ENCODE measurements at places on chromosomes 12 and 14.

DNA sequence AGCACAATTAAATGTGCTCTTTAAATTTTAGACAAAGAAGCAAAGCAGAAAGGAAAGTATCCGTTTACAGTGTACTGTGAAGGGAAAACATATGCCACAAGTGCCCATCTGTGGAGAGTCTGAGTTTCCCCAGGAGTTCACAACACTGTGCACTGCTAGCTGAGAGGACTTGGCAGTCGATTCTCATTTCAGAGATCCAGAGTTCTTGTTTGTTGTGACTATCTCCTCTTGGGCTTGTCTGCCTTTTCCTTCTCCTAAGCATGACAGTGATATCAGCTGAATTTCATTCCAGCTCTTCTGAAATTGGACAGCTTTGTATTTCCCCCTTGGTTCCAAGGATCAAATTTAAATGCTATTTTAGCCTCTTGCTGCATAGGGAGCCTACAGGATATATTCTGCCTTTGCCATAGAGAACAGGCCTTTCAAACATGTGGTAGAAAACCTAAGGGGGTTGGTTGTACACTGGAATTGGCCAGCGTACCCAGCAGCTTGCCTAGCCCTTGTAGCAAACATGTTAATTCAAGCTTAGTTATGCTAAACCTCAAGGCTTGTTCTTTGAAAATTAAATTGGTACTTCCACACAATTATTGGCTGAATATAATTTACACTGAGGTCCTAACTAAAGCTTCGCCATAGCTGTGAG is 259.2 kb upstream of the NOVA1 start:
- DNase-seq: no peak

DNA sequence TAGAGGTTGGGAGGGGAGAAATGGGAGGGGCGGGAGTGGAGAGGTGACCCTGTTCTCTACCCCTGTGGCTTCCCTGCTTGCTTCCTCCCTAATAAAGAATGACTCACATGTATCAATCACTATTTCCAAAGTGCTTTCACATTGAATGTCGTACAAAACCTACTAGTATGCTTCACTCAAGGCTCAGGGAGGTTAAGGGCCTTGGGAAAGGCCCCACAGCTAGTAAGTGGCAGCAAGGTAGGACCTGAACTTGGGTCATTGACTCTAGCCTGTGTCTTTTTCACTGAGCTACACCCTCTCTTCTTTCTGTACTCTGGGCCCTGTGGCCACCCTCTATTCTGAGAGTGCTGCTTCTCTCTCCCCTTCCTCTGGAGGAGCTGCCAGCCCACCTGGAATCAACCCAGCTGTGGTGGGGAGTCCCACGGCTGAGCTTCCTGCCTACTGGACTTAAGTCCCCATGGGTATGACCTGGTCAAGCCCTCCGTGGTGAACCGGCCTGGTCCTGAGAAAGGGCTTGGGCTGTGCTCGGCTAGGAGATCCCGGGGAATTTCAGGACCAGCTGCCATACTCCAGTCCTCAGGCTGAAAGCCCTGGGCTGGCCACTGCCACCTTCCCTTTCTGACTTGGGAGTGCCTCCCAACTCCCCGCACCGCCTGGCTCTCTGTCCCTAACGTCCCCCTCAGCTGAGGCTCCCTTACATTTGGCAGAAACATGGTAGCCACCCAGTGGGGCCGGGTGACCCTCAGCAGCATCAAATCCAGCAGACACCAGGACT is 13.0 kb downstream of the SLC48A1 start:
- no peak for DNase-seq

DNA sequence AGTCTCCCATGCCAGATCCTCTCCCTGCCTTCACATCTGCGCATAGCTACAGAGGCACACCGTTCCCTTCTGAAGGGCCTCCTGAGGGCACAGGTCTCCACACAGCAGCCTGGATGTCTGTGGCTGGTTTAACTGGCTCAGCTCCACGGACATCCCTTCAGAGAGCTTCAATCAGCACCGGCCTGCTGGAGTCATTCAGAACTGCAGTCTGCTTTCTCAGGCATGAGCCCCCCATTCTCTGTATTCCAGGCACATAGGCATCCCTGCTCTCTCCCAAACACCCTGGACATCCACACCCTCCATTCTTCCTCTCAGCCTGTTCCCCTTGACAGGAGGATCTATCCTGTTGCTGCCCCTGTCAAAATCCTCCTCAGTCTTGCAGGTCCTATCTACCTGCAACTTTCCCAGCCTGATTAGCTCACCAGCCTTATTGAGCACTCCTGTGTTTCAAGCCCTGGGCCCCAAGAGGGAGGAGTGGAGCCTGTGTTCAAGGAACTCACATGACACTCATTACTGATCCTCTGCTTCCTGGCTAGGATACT is 2.9 kb upstream of the DHRS2 start:
- DNase-seq: no peak

- no peak for DNase-seq
Observed at GRCh38 chr14:56183631-56184157, 65.5 kb downstream of the PELI2 start.

DNA sequence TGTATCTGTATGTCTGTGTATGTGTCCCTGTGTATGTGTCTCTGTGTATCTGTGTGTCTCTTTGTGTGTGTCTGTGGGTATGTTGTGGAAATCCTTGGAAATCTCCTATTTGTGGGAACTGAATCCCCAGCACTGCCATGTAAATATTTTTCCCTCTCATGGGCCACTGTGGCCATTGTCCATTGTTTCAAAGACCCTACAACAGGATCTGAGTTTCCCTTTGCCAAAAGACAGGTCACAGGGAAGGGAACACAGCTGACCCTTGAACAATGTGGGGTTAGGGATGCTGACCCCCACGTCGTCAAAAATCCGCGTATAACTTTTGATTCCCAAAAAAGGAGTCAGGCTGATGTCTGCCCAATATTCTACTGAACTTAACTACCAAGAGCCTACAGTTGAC is 22.5 kb upstream of the BCL2L14 start:
- DNase-seq: peak; percentile 43

All from dermis blood vessel endothelial cell (primary cell).